Stimulated activated CD8-positive, alpha-beta memory T cell treated with anti-CD3 and anti-CD28 coated beads, Interleukin-15, amount 100 ng/mL, for 1 hour (primary cell): ENCODE measurements at places on chromosomes 1 and 21.

DNA sequence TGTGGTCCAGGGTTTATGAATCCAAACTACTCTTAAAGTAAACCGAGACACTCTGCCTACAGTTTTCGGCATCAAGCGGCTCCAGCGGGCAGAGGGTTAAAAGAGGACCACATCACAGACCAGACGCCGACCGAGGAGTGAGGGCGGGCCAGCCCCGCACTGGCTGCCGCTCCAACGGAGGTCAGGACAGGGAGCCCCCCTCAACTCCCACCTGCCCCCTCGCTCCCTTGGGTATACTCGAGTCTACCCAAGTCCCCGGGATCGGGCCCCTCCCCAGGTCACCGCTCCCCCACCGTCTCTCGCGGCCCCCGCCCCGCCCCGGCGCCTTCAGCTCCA is 312 bp downstream of the ARNT start:
- peak; percentile 43 for DNase-seq

- no peak for DNase-seq
These were observed 39.3 kb downstream of the PLEKHA6 start for GRCh38 chr1:204320382-204320804.

GRCh38 chr1:61570191-61570590 is 154.8 kb downstream of the TM2D1 start:
- no peak for DNase-seq

DNA sequence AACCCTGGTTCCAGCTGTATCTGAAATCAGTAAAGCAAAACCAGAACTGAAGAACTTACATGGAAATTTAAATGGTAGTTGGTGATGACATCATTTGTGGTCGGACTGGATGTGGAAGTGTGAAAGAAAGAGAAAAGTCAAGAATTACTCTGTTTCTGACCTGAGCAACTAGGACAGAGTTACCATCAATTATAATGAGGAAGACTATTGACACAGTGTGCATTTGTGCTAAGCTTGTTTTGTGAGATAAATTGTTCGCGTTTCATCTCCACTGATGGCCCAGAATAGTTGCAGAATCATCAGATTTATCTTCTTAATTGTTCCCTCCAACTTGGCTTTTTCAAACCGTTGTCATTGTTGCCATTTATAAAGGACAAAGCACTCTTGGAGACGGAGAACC is 410.6 kb upstream of the DEPDC1 start:
- no peak for DNase-seq

- DNase-seq: no peak
These were observed 37.8 kb upstream of the S1PR1 start for GRCh38 chr1:101198842-101199636.
